Epithelial cell of proximal tubule (primary cell): ENCODE measurements at places on chromosomes 2 and 18.

GRCh38 chr2:210412660-210413059, 63.9 kb downstream of the LANCL1 start:
- DNase-seq, result no peak

DNA sequence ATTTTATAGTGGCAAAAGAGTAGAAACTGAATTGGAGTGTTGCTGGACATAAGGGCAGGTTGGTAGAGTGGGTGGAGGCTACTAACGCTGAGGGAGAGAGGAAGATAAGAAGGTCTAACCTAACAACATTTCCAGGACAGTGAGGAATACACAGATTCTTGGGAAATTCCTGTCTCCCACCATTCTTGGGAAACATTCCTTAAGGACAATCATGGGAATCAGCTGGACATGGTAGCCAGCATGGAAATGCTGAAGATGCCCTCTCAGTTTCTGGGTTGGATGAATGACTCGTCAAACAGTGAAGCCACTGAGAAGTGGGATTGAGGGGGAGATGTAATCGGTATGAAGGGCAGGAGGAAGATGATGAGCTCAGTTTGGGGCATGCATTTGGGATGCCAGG, 265.4 kb downstream of the AFF3 start:
- no peak for DNase-seq

DNA sequence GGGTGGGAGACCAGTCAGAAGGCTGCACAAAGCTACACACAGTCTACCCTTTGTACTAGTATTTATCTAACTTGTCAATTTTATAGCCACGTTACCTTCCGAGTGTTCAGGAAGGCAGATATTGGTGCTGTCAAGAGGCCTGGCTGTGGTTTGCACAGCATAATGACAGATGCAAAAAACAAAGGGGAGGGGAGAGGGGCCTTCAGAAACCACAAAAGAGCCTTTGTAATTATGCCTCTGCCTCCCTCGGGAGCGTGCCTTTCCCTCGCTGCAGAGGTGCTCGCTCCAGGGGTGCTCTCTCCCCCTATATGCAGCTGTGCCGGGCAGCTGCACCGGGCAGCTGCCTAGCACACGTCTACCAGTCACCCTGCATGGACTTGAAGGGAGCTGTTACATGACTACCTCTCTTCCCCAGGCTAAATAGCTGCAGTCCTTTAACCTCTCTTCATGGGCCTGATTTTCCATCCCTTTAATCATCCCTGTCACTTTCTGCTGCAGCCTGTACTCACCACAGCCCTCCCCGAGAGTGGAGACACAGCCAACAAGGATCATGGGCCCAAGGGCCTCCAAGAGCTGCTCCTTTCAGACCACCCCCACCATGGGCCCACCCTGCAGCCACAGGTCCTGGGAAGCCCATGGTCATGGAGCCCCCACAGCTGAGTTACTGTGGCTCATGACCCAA, 168.4 kb upstream of the PKDCC start:
- no peak for DNase-seq

DNA sequence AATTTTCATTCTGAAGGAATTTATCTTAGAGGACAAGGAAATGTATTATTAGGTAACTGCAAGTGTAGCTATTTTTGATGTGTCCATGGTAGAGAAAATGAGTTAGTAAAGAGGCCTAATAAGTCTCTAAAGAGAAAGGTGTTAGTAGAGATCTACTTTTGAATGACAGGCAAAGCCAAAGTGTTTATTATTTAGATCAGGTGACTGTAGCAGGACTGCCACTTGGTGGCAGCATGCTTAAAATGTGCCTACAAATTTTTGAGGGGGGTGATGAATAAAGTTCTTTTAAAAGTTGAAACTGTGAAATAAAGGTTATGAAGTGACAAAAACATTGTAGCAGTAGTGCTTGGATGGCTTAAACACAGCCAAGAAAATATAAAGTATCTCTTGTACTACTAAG, 421.5 kb upstream of the MEIS1 start:
- DNase-seq, result no peak

DNA sequence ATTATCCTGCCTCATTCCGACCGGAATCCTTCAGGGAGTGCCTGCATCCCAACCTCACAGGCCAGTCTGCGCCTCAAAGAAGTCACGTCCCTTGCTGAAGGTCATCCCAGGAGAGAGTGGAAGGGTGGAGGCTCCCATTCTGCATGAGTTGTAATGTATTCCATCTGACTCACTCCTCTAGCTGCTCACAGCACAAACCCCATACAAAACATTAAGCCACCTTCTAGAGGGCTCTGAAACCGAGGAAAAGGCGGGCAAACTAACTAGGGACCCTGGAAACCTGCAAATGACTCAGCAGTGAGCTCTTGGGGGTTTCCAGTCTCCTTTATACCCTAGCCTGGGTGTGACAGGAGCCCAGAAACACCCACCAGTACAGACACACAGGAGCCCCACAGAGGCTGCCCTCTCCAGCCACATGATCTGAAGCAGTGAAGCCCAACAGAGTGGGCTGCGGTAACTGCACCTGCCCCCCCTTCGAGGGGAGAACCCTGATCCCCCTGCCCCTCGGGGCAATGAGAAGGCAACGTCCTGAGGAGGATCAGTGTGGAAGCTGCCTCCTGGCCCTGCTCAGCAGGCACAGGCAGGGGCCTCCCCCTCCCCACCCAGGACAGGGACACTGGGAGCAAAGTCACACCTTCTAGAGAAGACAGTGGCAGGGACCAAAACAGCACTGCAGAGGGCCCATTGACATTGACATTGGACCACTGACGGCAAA, 69.3 kb upstream of the SNTG2 start:
- DNase-seq, result no peak

- DNase-seq, result no peak
Observed at GRCh38 chr2:203781151-203781550, 74.7 kb downstream of the CD28 start.

GRCh38 chr18:68316636-68317035, 398.3 kb downstream of the TMX3 start:
- DNase-seq, result no peak

GRCh38 chr2:233974530-233975071, 57.4 kb downstream of the TRPM8 start:
- peak; percentile 98 for DNase-seq

DNA sequence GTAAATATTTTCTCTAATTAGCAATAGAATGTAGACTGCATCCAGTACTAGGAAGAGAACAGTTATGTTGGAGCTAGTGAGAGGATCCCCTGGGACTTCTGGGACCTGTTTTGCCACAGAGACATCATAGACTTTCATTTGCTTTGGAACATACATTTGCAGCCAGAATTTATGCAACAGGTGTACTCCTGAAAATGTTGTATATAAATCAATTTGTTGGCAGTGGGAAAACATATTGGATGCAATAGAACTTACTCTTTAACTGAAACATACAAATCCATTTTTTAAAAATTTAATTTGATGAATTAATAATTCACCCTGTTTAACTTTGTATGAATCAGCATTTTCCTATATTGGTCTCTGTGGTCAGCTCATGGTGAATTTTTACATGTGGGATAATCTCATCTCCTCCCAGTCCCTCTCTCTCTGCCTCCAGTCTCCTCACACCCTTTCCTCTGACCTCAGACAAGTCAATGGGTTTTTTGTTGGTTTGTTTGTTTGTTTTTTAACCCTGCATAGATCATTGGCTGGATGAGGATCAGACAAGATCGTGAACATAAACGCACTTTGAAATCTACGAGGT, 263.0 kb downstream of the LPIN1 start:
- no peak for DNase-seq

- no peak for DNase-seq
Observed at GRCh38 chr2:233988581-233988980, 61.9 kb upstream of the SPP2 start.

- DNase-seq, result no peak
Observed at GRCh38 chr2:3146175-3146574, 231.4 kb downstream of the EIPR1 start.

DNA sequence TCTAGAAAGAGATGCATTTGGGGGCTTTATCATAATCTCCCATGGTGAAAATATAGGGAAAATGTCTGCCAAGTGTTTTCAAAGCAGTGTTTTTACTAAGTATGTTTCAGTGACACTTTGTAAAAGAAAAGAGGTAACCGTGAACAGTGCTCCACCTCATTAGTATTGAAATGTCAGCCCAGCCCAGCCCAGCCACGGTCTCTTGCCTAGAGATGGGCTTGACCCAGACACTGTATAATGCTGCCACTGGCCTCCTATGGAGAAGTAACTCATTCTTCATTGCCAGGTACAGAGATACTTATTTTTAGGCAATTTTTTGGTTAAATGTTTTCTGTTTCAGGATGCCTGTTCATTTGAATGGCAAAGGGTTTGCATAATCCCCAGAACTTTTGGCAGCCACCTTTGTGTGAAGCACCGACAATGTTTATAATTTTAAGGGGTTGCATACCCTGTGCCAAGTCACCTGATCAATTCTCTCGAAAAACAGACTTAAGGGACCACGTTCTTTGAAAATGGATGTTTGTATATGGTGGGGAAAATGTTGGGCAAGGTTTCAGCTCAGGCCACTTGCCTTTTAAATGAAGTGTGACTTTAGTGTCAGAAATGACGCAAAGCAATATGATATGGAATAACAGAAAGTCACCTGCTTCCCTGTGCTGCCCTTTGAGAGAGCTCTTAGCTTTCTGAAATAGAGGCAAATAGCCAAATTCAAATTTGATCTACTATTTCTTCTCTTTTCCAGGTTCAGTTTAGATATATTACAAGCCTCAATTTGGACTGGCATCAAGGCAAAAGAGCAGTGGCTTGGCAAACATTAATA, 314.5 kb upstream of the RGPD4 start:
- no peak for DNase-seq

DNA sequence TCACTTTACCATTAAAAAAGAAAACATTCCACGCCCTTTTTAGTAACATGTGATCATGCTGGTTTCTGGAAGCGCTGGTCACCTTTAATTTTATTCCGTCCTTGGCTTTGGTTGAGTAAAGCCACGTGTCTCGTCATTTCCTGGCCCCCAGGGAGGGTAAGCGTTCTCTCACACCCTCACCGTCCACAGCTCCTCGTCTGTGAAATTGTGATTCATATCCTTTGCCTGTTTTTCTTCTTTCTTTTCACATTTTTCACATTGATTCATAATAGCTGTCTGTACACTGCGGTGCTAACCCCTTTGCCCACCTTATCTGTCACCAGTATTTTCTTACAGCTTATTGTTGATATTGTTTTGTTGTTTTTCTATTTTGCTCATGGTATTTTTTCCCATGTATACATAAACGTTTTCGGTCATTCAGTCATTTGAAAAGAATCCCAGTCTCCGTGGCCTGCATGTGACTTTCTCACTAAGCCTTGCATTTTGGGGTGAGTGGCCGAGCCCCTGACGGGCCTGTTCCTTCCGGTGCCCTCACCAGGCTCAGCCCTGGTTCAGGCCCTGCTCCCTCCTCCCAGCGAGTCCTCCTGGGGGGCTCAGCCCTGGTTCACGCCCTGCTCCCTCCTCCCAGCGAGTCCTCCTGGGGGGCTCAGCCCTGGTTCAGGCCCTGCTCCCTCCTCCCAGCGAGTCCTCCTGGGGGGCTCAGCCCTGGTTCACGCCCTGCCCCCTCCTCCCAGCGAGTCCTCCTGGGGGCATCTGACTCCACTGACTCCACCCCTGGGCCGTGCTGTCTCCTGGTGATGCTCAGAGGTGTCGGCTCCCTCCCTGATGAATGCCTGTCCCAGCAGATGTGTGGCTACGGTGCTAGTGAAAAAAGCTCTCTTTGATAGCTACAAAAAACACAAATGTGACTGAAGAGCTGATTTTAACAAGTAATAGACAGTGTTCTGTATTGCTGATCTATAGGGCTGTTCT, 249.7 kb upstream of the PXDN start:
- DNase-seq, result peak; percentile 32

DNA sequence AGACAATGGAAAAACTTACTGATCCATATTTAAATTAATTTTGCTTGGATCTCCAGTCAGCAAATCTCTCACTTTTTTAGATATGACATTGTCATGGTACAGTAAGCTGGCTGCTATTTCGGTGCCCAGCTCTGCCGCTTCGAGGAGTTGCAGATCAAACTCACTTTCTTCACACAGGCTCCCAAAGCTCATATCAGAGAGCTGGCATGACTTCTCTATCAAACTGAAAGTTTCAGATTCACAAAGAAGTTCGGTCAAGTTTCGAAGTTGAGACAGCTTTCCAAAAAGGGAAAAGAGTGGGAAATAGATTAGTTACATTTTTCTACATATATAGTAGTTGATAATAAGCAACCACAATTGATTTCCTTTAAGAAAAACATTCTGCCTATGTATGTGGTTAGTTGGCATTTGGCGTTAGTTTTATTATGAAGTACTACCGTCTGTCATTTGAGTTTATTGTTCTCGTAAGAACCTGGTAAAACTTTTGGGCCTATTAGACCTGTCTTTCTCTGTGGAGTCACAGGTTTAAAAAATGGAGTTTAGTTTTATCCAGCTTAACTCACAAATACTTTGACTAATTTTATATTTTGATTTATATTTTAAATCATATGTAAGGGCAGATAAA, 118.8 kb downstream of the ABCA12 start:
- DNase-seq, result no peak

GRCh38 chr2:174682578-174683391, 81.5 kb downstream of the CHRNA1 start:
- no peak for DNase-seq

DNA sequence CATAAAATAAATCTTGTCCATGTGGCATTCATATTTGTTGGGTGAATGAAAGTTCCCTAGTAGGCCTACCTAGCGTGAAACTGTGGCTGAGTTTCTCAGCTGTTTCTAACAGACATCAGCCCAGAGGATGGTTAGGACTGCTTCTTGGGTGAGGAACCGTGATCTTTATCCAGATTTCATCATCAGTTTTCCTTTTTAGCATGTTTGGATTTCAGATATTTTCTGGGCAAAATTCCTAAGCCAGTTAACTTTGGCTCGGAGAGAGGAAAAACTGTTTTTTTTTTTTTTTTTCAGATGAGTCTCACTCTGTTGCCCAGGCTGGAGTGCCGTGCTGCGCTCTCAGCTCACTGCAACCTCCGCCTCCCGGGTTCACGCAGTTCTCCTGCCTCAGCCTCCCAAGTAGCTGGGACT, 53.5 kb downstream of the DGKD start:
- DNase-seq, result no peak

- DNase-seq, result no peak
Observed at GRCh38 chr18:4074647-4075046, 380.5 kb downstream of the DLGAP1 start.

- no peak for DNase-seq
Observed at GRCh38 chr18:36415625-36416024, 118.1 kb downstream of the FHOD3 start.

DNA sequence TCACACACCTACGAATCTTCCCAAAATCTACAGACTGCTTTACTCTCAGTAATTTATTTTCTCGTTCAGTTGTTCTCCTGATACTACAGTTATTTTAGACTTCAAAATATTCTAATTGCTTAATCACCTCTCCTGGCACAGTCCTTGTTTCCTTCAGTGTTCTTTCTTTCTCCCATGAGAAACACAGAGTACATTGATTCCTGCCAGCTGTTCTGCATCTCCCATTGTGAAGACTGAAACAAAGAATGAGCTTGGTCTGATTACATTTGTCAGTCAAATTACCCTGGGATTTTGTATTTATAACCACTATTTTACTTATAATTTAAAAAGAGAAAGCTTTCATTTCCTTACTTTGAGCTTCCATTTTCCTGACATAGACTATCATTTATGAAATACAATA, 63.9 kb upstream of the TANK start:
- DNase-seq, result no peak

GRCh38 chr2:38264396-38265221, 112.5 kb downstream of the ATL2 start:
- no peak for DNase-seq
